ENCODE measurements at places on chromosomes 5 and 9.

DNA sequence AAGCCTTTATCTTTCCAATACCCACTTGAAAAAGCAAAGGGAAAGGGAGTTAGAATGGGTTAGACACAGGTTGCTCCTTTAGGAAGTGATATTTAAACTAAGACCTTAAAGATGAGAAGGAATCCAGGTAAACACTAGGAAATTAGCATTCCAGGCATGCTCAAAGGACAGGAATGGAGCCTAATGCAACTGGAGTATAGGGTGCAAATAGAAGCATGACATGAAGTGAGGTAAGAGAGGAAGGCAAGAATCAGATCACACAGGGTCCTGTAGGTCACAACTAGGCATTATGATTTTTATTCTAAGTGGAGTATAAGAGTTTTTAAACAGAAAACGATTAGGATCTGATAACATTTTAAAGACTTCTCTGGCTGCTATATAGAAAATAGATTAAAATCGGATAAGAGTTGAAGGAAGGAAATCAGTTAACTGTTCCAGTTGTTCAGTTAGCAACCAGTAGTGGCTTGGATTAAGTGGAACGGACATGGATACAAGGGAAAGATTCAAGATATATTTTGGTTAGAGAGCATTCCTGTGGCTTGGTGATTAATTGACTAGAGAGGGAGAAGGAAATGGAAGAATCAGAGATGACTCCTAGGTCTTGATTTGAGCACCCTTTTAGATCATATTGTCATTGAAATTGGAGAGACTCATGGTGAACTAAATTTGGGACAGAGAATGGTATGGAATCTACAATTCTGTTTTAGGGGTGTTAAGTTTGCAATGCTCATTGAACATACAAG, 95.9 kb downstream of the FBXO4 start:
- DNase-seq: no peak

DNA sequence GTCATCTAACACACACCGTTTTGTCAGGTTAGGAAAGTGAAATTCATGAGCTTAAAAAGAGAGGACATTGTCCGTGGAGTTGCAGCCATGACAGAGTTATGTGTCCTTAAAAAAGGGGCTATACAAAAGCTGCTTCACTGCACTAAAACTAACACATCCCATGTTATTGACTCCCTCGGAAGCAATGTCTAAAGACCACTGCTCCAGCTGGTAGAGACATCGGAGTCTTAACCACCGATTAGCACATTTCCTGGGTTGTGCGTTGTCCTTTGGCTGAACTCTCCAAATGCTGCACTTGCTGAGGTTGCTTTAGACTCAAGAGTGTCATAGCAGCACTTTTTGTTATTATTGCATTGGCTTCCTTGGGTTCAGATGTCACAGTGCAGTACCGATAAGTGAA, 128.3 kb upstream of the C9orf72 start:
- no peak for DNase-seq

DNA sequence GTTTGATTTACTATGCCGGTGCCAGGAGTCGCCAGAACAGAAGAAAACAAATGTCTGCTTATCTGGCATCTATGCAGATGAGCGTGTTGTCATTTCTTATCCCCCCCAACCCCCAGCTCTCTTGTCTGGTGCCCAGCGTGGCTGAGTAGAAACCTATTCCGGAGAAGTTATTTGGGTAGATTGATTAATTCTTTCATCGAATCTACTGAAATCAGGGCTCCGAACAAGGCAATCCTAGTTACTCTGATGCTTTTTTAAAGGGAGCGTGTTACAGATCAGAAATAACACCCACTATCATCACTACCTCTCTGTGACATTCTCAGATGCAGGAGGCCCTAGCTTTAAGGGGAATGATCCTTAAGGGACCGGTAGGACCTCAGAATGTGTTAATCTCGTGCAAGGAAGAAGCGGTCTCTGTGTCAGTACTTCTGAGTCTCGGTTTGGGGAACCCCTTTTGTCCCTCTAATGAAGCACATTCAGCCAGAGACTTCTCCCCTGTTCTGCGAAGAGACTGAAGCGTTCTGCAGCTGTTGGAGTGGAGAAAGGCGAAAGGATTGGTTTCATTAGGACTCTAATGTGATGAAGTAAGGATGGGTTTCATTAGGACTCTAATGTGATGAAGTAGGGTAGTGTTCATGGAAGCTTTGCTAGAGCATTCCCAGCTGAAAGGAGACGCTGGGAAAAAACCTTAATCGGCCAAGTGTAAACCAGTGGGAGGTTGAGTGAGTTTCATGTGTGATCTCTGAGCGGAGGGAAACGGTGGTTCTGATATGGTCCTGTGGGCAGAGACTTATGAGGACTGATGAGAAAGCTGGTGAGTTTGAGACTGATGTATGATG, 1.5 kb downstream of the PIP5K1B start:
- DNase-seq: no peak

- no peak for DNase-seq
These were observed 88.3 kb downstream of the ANKRD33B start for GRCh38 chr5:10652151-10652550.

DNA sequence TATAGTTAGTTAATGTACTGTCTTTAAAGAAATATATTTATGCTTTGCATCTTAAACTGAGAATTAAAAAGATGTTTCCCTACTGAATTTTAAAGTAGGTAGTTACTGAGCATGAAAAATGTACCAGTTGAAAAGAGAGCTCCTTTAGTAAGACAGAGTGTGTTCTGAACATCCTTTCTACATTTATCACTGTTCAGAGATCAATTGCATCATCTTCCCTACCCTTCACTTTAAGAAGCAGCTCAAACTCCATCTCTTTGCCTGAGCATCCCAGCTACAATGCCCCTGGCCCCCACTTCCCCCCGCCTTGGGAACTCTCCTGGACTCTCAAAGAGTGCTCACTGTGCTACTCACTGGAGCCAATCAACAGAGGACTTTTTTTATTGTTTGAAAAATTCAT, 164.7 kb downstream of the GNAQ start:
- no peak for DNase-seq

GRCh38 chr9:104980039-104980654, 52.2 kb upstream of the ABCA1 start:
- no peak for DNase-seq

DNA sequence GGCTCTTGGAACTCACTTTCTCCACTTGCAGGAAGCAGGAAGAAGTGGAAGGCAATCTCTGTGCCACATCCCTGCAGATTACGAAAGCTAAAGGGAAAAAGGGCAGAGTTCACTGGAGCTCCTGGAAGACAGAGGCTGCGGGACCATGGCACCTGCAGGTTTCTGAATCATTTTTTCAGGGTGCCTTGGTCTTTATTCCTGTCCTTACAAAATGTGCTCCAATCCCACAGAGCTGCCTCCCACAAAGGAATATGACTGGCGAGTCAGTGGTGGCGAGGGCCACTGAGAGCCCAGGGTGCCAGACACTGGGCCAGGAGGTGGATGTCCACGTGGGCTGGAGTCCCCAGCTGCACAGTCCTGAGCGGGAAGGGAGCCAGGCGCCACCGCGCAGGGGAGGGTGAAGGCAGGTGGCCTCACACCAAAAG, 183.0 kb downstream of the FANCC start:
- DNase-seq: no peak

GRCh38 chr5:140148508-140148907, 22.8 kb downstream of the IGIP start:
- DNase-seq: no peak

DNA sequence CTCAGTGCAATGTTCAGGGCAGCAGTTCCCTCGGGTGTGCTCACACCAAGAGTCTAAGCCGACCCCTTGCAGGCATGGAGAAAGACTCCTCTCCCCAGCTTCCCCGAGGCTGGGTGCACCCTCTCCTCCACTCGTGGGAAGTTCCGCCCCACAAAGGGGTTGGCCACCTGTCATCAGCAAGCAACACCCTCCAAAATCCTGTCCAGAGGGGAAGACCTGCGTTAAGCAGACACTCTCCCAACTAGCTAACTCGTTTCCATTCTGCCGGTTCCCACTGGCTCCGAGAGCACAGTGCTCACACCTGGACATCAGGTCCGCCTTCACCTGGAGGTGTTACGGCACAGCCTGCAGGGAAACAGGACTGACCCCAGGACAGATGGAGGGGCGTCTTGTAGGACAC, 117.9 kb upstream of the IRX4 start:
- DNase-seq: no peak

DNA sequence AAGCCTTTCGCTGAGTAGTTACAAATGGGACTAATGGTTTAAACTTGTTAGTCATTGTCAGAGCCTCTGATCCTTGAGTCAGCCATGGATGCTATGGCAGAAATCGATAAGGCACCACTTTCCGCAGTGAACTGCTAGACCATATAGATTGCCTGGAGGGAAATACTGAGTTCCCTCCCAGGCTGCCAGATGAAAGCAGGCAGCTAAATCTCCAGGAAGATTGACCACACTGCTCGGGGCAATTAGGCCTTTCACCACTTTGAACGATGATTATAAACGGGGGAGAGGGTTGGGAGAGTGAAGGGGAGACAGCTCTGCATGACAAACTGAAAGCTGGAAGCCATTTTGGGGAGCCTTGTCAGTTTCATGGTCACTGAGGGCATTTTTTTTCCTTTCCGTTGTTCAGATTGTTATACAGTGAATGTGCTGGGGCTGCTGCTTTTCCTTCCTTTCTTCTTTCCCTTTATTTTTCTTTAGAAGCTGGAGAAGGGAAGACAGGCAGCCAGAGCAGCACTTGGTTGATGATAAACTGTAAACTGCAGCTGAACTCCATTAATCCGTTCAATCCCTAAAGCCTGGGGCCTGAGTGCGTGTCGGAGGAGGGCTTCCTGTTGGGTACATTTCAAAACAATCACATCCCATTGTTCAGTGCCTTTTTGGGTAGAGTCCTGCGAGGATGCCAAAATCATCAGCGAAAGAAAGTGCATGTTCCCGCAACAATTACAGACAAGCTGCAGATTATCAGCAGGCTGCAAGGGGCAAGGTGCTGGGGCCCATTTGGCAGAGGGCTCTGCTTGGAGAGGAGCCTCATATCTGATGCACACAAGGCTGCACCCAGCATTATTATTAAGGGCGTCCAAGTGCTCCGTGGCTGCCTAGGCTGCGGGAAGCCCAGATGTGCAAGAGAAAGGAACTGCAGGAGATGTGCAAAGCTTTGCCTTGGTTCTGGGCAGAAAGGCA, 308.4 kb downstream of the PSAT1 start:
- no peak for DNase-seq

DNA sequence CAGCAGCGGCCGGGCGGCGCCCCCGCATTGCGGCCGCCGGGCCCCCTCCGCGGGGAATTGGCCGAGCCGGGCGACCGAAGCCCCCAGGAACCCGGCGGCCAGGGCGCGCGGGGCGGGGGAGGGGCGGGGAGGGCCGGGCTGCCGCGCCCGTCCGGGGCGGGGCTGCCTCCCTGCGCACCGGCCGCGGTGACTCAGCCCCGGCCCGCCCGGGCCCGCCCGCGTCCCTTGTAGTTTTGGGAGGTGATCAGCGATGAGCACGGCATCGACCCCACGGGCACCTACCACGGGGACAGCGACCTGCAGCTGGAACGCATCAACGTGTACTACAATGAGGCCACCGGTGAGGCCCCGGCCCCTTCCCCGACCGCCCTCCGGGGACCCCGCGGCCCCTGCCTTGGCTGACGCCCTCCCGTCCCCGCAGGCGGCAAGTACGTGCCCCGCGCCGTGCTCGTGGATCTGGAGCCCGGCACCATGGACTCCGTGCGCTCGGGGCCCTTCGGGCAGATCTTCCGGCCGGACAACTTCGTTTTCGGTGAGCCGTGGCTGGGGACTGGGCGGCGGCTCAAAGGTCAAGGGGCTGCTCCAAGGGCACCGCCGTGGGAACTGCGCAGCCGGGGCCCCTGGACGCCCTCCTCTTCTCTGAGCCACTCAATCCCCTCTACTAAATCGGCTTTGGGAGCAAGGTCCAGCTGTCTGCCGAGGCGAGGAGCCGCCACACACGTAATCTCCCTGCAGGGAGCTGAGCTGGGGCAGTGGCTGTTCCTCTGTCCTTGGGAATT, 592 bp downstream of the TUBB4B start:
- DNase-seq: no peak

DNA sequence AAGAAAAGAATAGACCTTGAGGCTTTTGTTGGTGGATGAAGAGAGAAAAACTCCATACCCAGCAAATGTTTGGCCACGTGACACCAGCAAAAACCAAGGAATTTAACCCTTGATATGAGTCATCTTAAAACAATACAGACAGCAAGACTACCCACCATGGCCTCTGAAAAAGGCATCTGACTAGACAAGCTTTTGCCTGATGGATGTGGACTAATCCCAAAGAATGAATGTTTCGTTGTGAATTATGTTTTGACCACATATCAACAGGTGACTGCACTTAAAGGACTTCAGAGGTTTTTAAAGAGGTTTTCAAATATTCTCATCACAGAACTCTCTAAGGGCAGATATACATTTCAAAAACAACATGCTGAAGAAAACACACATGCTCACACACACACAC, 33.0 kb upstream of the SLC1A3 start:
- DNase-seq: no peak

Measured in Jurkat, Clone E6-1 (cell line).